ENCODE measurements at places on chromosomes 12 and 14.

- no peak for DNase-seq
Observed at GRCh38 chr14:59344016-59344415, 121.2 kb downstream of the GPR135 start.

DNA sequence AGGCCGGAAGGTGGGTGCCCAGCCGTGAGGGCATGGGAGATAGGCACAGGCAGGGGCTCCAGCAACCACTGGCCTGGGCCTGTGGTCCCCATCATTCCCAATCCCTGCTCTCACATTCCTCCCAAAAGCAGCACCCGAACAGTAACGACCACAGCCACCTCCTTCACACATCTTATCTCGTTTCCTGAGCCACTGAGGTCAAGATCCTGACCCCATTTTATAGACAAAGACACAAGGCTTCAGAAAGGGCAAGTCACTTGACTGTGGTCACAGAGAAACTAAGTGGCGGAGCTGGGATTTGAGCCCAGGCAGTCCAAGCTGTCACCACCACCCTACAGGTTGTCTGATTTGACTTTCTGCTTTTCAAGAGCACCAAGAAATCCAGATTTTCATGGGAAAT is 38.9 kb downstream of the DTX1 start:
- DNase-seq: no peak

GRCh38 chr14:52103416-52103815 is 34.6 kb upstream of the NID2 start:
- no peak for DNase-seq

GRCh38 chr12:75553836-75554555 is 42.6 kb upstream of the KRR1 start:
- no peak for DNase-seq

DNA sequence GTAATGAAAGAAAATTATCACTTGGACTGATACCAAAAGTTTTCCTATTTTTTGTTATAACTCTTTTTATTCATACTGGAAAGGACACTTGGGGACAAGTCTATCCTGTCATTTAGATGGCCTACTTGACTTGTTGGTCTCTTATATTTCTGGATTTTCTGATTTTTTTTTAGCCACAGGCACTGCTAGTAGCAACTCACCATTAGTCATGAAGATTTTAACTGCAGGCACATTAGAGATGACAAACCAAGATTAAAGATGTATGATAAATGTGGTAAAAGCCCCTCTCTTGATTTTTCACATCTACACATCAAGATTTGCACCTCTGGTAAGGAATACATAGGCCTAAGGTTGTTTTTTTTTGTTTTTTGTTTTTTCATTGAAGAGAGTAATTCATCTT is 217.0 kb downstream of the SLC25A21 start:
- DNase-seq: no peak

DNA sequence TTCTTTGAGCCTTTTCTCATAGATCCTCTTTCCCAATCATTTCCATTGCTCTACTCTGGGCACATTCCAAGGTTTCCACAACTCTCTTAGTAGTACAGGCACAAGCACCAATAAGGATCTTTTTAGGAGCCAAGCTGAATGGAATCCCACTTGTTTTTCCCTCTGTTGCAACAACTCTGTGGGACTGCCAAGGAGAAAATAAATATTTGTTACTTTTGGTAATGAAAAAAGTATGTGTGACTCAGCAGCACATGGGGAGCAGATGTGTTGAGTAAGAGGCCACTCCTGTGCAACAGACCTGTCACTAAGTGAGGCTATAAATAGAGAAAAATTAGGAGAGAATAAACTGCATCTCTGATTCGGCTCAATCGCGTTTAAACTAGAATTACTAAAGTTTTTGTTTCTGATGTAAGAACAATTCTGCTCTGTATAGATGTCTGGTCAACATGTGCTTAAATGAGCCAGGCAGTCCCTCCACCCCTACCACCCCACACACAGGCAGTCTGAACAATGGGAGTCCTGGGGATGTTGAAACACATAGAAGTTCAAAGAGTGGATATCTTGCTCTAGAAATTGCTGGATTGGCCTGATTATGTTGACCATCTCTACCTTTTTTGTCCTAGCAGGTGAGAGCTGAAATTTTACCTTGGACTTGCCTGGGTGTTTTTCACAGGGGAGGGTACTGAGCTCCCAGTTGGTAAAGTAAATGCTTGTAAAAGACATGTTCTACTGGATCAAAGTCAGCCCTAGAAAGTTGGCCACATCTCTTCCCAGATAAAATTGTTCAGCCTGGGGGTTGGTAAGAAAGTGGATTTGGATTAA is 244.3 kb upstream of the NOVA1 start:
- DNase-seq: no peak

DNA sequence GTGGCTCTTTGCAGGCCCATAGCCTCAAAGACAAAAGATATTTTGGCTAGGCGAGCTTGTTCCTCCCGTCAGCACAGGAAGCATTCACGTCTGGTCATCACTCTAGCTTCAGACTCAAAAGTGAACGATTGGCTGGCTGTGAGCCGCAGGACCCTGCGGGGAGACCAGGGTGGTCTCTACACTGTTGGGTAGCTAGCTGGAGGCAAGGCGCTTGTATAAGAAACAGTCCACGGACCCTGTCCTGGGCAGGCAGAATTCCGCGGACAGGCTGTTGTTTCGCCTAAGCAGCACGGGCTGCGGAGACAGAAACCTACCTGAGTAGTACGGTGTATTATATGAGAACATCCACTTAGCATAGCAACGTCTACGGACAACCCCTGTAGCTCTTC is 29.6 kb downstream of the WBP11 start:
- DNase-seq: no peak

DNA sequence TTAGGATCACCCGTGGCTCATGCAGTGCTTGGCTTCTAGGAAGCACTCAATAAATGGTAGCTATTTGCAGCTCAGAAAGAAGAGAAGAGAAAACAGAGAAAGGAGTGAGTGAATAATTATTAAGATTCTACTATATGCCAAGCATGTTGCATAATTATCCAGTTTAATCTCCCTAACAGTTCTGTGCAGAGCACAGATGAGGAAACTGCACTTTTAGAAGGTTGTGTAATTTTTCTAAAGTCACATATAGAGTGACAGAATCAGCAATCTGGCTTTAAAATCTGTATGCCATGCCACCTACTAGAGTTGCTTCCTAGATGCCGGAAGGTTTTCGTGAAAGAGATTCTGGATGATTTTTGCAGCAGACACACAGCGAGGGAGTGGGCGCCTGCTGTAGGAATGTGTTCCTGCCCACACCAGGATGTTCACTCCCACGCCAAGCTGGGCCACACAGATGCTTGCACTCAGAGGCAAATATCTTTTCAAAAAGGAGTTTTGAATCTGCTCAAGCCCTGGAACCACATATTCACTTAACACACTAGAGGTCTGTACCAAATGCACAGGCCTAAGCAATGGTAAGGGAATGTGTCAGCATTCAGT is 50.2 kb upstream of the SMCO2 start:
- DNase-seq: no peak

DNA sequence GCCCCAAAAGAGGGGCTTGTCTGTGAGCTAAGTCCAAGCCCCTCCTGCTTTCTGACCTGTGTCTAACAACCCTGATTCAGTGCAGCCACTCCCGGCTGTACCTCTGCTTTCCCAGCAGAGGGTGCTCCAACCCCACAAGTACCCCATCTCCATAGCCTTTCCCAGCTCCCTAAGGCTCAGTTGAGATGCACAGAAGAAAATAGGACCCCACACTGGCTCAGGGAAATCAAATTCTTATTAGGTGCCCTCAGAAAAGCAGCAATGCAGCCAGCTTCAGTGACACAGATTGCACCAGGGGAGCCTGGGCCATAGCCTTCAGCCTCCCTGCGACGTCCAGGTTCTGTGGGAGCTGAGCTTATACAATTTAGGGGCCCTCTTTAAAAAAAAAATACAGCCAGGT is 49.9 kb downstream of the LRRC74A start:
- DNase-seq: peak; percentile 79

GRCh38 chr12:12807970-12808702 is 5.0 kb upstream of the DDX47 start:
- no peak for DNase-seq

GRCh38 chr14:61234215-61234916 is 46.8 kb downstream of the TMEM30B start:
- no peak for DNase-seq

DNA sequence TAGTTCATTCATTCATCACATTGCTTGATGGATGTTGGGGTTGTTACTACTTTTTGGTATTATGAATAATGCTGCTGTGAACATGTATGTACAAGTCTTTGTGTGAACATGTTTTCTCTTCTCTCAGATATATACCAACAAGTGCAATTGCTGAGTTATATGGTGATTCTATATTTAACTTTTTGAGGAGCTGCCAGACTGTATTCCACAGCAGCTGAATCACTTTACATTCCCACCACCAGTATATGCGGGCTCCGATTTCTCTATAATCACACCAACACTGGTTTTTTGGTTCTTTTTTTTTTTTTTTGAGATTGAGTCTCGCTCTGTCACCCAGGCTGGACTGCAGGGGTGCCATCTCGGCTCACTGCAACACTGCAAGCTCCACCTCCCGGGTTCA is 22.2 kb upstream of the PLEKHG6 start:
- no peak for DNase-seq

- DNase-seq: no peak
Observed at GRCh38 chr12:64893961-64894360, 69.5 kb downstream of the TBC1D30 start.

DNA sequence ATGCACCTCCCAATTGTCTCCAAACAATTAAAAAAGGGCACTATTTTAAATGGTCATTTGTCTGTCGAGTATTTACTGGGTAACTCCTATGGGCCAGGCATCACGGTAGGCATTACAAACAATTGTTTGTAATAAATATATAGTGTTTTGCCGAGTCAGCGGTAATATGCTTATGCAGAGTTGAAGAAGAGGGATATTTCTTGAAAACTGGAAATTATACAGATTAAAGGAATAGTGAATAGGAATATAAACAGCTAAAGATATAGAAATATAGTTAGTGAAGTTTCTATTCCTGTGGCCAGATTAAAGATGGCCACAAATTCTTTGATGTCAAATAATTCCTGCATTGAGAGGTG is 13.5 kb upstream of the CRADD start:
- DNase-seq: no peak

DNA sequence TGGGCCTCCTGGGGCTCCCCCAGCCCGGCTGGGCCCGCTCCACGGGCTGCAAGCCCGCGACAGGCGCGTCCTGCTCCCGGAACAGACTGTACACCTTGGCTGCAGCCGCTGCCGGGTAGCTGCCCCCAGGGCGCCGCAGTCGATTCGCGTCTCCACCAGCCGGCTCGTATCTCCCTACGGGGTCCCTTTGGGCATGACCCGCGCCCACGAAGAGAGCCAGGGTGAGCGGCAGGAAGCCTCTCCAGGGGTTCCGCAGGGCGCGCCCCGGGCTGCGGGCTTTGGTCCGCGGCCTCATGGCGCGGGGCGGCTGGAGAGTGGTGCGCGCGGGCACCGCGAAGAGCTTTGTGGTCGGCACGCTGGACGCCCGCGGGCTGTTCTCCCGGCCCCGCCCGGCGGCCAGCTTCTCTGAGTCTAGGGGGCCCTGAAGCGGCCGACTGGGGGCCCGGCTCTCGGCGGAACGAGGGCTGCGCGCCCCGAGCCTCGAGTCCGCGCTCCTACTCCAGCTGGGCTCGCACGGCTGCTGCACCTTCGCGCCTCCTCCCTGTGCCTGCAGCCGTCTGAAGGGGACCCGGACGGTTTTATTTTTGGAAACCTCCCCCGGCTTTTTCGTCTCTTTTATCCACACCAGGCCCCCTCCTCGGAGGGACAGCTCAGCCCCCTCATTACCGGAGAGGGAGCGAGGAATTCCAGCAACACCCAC is at the start of gene LTBP2:
LTBP2 (minus strand) TSS at position 588 of the 700 bp plus-strand sequence; CDS start at position 295, 293 bp downstream.
- DNase-seq: no peak

DNA sequence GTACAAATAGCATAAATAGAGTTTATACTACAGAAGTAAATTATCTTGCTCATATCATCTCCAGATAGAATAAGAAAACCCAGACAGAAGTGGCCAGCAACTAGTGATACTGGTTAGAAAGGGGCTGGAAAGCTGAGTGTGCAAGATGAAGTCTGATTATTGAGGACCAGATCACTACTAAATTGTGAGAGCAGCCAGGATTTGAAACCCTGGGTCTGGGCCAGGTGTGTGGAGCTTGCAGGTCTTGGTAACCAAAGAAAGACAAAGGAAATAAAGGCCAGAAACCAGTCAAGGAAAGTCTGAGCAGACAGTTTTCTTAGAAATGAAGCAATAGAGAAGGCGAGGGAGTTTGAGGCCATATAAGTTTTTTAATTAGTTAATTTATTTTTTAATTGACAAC is 611.8 kb downstream of the ETNK1 start:
- DNase-seq: no peak

GRCh38 chr12:114746297-114747011 is 62.5 kb upstream of the TBX3 start:
- no peak for DNase-seq

GRCh38 chr14:88007608-88008007 is 2.7 kb downstream of the GPR65 start:
- DNase-seq: no peak

GRCh38 chr12:57471661-57472060 is 8.0 kb downstream of the ARHGAP9 start:
- no peak for DNase-seq

DNA sequence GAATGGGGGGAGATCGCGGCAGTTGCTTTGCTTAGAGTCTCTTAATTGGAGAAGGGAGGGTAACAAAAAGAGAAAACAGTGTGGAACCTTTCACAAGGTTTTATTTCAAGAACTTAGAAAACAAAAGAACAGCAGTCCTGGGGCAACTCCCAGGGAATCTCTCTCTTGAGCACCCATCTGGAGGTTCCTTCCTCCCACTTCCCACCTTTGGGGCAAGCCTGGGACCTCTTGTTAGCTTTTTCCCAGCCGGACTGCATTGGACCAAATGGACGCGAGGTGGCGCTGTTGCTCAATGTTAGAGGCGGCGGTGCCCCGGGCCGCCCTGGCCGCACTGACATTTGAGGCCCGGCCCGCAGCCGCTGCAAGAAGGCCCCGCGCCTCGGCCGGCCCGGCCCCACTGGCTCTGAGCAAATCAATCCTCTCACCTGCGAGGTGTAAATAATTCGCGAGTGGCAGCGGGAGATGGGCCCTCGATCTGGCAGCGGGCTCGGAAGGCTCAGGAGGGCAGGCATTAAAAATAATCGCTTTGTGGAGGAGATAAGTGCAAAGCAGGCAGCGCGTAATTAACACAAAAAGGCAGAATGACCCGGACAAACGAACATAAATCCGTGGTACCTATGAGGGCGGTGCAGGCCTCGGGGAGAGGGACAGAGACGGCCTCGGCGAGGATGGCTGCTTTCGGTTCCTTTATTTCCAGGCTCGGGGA is 2.8 kb upstream of the HOXC8 start:
- peak; percentile 68 for DNase-seq

DNA sequence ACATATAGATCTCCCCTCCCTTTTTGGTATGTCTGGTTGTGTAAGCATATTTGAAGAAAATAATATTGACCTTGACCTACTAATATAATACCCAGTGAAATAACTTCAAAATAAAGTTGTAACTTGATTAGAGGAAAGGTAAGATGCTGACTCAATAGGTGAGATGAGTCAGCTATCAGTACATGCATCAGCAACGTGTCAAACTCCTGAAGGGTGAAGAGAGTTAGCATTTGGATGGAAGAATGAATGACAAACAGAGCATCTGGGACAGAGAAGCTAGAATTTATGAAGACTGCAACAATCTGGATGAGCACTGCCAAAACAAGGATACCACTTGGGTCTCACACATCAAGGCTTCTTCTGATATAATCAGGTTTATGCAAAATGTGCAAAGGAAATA is 74.9 kb downstream of the PPP2R5E start:
- DNase-seq: no peak

- DNase-seq: no peak
Observed at GRCh38 chr12:114319422-114319821, 86.5 kb downstream of the TBX5 start.

GRCh38 chr12:4825011-4825858 is 84.5 kb upstream of the KCNA1 start:
- DNase-seq: no peak

GRCh38 chr14:73221945-73222344 is 15.4 kb upstream of the PAPLN start:
- DNase-seq: no peak

Measured in D721Med (cell line).